ENCODE measurements at places on chromosomes 5 and 9. TPM values are rescaled to one million over a fixed set of nuclear protein-coding genes. Genes with fewer than 3 reads are reported as not detected.

The FRRS1L gene
- 2.5 TPM for total RNA-seq

The HMHB1 gene
- total RNA-seq = not detected

The PCDHGA7 gene
- total RNA-seq = 5.8 TPM

The SOWAHA gene
- total RNA-seq = not detected

The PLAC8L1 gene
- total RNA-seq = 0.49 TPM

The DBH gene
- total RNA-seq = not detected
